Stimulated activated CD8-positive, alpha-beta memory T cell treated with anti-CD3 and anti-CD28 coated beads, Interleukin-7, amount 100 ng/mL, for 1 hour (primary cell): ENCODE measurements at places on chromosomes 11 and 22.

DNA sequence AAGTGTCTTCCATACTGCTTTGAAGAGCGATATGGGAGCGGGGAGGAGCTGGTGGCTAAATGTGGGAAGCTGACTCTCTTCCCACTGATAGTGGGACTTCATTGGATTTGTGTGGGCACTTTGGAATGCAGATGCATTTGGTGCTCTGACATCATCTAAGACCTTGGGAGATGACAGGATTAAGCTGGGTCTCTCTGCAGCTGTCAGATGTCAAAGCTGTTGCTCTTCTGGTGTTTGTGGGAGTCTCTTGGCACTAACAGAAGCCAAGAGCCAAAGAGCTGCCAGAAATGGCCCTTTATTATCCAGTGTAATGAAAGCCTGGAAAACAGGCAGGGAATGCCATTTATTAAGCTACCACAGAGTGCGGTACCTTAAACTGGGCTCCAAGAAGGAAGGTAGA lies 20.6 kb downstream of the GRAMD1B start:
- no peak for DNase-seq

DNA sequence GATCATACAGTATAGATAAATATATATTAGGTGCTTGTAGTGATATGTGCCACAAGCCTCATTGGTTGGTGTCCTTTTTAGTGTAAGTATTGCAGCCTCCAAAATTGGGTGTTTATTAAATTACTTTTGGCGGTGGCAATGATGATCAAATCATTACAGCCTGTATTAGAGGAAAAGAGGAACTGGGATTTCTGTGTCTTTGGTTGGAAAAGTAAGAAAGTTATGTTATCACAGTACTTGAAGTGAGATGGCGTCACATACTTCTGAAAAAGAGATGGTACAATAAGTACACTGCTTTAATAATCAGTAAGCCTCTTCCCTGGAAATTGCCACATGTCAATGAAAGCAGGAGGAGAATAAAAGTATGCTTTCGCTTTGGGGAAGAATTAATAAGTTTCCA lies 523 bp upstream of the MPZL3 start:
- no peak for DNase-seq

DNA sequence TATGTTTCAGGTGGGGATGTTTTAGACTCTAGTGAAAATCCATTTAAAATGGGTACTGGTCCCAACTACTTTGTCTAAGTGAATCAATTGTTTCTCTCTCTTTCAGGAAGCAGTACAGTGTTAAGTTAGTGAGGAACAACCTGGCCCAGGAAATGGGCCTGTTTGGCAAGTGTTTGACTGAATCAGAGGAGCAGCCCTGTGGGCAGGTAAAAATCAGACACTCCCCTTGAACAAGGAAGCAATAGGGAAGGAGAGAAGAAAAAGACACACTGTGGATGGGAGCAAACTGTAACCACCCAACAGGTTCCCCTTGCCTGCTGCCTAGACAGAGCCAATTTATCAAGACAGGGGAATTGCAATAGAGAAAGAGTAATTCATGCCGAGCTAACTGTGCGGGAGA lies 245.7 kb downstream of the C11orf87 start:
- no peak for DNase-seq

DNA sequence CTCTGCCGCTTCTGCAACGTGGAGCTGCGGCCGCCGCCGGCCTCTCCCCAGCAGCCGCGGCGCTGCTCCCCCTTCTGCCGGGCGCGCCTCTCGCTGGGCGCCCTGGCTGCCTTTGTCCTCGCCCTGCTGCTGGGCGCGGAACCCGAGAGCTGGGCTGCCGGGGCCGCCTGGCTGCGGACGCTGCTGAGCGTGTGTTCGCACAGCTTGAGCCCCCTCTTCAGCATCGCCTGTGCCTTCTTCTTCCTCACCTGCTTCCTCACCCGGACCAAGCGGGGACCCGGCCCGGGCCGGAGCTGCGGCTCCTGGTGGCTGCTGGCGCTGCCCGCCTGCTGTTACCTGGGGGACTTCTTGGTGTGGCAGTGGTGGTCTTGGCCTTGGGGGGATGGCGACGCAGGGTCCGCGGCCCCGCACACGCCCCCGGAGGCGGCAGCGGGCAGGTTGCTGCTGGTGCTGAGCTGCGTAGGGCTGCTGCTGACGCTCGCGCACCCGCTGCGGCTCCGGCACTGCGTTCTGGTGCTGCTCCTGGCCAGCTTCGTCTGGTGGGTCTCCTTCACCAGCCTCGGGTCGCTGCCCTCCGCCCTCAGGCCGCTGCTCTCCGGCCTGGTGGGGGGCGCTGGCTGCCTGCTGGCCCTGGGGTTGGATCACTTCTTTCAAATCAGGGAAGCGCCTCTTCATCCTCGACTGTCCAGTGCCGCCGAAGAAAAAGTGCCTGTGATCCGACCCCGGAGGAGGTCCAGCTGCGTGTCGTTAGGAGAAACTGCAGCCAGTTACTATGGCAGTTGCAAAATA lies 816 bp downstream of the PDE3B start:
- DNase-seq = no peak

DNA sequence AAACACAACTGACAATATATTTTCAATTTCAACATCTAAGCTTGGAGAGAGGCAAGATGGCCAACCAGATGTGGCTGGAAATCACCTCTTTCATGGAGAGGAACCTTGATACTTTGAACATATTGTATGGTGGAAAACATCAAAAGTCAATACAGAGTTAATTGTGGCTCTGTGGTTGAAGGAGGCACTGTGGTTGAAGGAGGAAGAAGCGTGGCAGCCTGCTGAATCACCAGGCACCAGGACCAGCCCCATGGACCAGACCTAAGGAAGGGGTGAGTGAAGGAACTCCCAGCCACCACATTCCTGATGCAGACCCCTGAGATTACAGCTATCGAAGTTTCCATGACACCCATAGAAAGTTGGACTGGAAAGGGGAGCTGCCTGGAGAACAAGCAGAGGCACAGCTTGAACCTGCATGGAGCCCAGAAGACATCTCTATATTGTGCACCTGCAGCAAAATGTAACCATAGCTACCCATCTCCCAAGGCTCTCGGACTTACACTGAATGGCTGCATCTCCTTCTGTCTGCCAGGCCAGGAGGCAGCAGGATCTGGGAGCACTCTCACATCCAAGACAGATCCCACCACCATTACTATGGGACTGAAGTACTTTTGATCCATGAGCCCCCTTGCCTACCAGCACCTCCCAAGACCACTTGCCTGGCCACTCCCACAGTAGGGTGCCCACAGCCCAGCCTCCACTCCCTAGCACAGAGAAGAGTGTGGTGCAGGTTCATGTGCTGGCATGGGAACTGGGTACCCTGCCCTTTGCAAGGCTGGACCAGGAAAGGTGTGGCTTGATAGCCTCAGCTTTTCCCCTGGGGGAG lies 79.8 kb upstream of the SC5D start:
- no peak for DNase-seq

GRCh38 chr11:914747-915501 lies 4.3 kb upstream of the CHID1 start:
- no peak for DNase-seq

GRCh38 chr22:49767355-49768062 lies 60.2 kb downstream of the BRD1 start:
- DNase-seq = no peak

DNA sequence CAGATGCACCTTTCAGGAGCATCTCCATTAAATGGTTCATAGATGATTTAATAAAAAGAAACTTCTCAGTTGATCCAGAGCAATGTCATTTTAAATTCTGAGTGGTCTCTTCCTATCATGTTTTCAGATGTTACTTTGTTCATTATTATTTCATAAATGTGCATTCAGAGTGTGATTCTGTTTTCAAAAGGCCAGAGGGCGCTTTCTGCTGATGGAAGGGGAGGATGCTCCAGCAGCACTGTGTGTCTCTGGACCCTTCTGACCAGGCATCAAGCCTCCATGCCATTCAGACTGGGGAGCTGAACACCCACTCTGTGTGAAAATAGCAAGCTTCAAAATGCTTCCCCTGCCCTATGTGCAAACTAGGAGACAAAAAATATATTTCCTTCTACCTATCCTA lies 23.9 kb upstream of the CRTAM start:
- DNase-seq = no peak

DNA sequence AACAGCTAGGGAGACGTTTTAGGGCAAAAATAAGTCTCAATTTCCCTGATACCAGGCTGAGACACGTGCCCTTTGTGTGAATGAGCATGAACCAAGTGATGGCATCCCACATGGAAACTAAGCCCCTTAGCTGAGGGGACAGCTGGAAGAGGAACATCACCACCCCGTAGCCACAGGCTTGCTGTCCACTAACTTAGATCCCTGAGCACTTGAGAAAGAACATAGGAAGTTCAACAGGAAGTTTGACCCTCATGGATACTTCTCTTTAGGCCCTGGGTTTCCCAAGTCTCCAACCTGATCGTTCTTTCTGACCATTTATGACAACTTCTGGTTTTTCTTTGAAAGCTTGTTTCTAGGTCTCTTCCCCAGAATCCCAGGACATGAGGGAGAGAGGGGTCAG lies 11.6 kb upstream of the CKAP5 start:
- no peak for DNase-seq

DNA sequence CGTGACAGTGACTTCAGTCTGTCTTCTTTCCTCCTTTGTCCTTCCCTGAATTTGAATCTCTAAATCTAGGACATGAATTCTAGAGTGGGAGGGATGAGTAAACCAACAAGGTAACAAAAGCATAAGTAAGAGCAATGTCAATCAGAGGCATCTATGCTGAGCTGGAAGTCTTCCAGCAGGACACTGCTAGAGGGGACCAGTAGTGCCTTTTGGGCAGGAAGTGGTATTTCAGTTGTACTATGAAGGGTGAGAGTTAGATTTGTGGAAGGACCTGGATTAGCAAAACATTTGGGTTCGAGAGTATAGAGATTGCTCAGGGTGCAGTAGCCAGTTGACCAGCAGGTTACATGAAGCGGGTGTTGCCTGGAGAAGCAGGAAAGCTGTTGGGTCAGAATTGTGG lies 40.3 kb downstream of the MEI1 start:
- no peak for DNase-seq

- DNase-seq = no peak
Measured at GRCh38 chr22:47190957-47191670, 428.7 kb downstream of the TBC1D22A start.

GRCh38 chr11:85912414-85912813 lies 57.2 kb downstream of the CCDC83 start:
- DNase-seq = no peak
